ENCODE measurements at places on chromosomes 5 and 9.

GRCh38 chr9:113673726-113674125, 202.4 kb upstream of the ZNF618 start:
- no peak for DNase-seq

GRCh38 chr9:76218886-76219445, 175.3 kb downstream of the RFK start:
- no peak for DNase-seq

- DNase-seq = no peak
Measured at GRCh38 chr5:146582051-146582596, 66.1 kb upstream of the GPR151 start.

GRCh38 chr5:146877178-146877681, 1.3 kb downstream of the PPP2R2B start:
- no peak for DNase-seq

- DNase-seq = no peak
Measured at GRCh38 chr9:87494970-87495471, 2.6 kb upstream of the DAPK1 start.

- DNase-seq = peak; percentile 23
Measured at GRCh38 chr9:127903557-127904475, 4.4 kb upstream of the ST6GALNAC6 start.

- DNase-seq = no peak
Measured at GRCh38 chr5:55241746-55242145, 8.3 kb upstream of the CCNO start.

GRCh38 chr5:133108481-133108921, 56.7 kb downstream of the HSPA4 start:
- peak; percentile 22 for DNase-seq

- no peak for DNase-seq
Measured at GRCh38 chr9:87707805-87708506, 18.0 kb upstream of the CTSL start.

DNA sequence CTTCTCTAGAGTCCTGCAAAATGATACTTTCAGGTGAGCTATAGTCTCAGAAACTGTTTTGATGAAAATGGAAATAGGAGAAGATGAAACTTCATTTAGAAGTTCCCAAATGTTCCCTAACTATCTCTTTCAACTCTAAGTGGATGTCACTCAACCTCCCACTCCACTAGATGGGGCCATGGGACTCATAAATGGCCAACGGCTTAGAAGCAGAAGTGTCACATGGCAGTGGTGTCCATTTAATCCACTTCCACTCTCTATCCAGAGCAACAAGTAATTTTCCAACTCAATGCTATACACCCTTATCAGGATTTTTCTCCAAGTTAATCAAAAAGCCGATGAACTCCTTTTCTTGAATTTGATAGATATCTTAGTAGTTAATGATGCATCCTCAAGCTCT, 295.7 kb downstream of the EDIL3 start:
- DNase-seq = peak; percentile 9

GRCh38 chr9:112921549-112921948, 30.9 kb upstream of the SLC46A2 start:
- no peak for DNase-seq

GRCh38 chr5:880816-881550, 11.6 kb downstream of the BRD9 start:
- DNase-seq = no peak

GRCh38 chr5:170006021-170006420, 25.7 kb upstream of the INSYN2B start:
- DNase-seq = no peak

DNA sequence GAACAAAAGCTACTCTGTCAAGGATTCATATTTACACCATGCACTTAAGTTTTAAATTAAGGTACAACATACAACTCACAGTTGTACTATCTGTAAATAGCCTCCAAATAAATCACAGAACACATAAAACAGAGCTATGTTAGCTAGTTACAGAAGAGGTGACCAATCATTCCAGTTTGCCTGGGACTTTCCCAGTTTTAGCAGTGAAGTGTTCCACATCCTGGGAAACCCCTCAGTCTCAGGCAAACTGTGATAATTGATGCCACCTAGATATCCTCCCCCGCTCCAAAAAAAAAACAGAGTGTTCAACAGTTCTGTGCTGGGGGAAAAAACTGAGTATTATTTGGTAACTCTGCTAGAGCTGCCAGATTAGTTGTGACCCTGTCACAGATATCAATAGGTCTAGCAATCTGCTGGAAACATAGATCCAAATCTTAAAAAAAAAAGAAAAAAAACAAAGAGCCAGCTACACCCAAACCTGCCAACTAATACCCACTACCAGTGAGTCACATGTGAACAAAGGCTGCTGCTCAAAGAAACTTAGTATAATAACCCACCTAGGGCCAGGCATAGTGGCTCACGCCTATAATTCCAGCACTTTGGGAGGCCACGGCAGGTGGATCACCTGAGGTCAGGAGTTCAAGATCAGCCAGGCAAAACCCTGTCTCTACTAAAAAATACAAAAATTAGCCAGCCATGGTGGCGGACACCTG, 5.7 kb downstream of the TBCA start:
- DNase-seq = no peak

DNA sequence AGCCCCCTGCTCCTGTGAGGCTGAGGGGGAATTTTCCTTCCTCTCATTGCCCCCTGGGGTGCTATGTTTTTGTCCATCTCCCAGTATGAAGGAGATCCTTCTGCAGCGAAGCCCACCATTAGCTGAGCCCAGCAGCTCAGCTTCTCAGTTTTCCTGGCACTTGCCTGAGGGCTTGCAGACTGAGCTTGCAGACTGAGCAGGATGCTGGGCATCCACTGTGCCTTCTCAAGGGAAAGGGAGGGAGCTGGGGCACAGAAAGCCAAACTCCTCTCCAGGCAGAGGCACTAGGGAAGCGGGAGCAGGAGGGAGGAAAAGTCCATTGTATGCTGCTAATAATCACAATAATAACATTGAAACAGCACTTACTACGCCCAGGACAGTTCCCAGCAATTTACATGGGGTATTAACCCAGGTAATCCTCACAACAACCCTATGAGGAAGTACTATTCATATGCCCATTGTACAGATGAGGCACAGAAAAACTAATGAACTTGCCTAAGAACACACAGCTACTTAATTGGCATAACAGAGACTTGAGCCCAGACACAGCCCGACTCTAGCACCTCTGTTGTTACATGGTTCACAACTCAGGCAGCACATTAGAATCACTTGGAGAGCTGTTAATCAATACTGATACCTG, 86.9 kb upstream of the SSBP2 start:
- no peak for DNase-seq

GRCh38 chr5:77239126-77239741, 28.8 kb downstream of the PDE8B start:
- no peak for DNase-seq

GRCh38 chr5:106202035-106202434, 1468.7 kb downstream of the EFNA5 start:
- no peak for DNase-seq

GRCh38 chr9:93301291-93301811, 117.4 kb downstream of the WNK2 start:
- no peak for DNase-seq

GRCh38 chr5:94672746-94673145, 54.3 kb downstream of the SLF1 start:
- DNase-seq = no peak

- no peak for DNase-seq
Measured at GRCh38 chr9:113993838-113994540, 84.1 kb downstream of the AMBP start.

DNA sequence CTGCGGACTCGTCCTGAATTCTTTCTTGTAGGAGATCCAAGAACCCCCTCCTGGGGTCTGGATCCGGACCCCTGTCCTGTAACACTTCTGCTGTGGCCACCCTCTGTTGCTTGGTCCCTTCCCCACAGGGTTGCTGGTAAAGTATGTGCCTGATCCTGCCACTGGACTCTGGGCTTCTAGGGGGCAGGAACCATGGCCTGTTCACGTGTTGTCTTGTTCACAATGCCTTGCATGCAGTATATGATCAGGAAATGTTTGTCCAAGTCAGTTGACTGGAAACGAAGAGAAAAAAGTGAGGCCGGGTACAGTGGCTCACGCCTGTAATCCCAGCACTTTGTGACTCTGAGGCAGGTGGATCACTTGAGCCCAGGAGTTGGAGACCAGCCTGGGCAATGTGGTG, 139.3 kb upstream of the ALDH1B1 start:
- no peak for DNase-seq

DNA sequence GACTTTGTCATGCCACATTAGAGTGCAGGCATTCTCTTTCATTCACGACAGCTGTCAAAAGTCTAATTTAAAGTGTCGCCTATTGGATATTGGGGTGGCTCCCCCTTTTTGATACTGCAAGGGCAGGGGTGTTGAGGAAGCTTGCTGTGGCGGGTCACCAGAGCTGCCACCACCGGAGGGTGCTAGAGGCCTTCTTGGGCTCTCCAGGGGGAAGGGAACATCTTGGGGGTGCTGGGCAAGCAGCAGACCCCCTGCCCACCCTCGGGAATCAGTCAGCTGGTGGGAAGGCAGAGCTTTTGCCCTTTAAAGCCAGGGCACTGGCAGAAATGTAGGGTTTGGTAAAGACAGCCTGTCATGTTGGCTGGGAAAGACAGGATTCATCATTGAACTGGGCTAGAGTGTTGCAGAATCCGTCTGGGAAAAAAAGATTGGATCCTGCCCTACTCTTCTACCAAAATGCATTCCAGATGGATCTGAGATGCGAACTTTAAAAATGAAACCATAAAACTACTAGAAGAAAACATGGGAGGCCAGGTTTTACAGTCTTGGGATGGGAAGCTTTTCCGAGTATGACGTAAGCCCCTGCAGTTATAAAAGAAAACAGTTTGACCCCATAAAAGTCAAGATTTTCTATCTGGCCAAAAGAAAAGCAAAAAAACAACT, 22.3 kb downstream of the COL5A1 start:
- no peak for DNase-seq

DNA sequence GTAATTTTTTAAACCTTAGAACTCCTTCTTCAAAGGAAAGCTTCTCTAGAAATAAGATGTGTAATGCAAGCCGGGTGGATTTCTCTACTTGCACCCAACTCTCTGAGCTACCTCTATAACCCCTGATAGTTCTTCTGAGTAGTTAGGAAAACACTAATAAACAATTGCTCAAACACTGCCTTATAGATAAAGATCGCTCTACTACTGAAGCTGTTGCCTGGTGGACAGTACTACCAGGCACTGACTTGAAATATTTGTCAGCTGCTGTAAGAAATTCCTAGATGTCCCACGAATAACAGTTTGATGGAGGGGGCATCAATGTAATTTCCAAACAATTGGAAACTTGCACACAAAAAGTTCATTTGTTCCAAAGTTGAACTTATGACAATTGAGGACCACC, 42.0 kb downstream of the NR3C1 start:
- DNase-seq = no peak

DNA sequence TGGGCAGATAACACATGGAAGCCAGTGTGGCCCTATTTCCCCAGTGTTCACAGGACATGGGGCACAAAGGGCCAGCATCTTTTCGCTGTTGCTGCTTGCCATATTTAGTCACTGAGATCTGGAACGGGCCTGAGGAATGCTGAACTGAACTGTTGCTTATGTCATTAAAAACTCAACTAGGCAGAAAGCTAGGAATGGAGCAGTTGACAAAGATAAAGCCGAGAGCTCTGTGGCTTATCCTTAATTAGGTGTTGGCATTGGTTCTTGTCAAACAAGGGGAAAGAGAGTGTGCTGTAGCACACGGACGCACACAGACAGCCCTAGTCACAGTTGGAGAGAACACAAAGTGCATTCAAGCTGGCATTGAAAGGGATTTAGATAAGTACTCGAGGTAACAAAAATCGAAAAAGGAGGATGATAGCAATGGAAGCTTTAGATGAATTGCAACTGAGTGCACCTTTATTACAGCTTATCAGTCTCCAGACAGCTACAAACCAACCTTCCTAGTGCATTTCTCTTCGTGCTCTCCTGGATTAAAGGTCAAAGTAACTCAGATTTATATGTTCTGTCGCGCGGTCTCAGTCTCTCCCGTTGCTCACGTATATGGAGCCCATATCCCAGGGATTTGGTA, 450.2 kb upstream of the ZNF608 start:
- DNase-seq = no peak

DNA sequence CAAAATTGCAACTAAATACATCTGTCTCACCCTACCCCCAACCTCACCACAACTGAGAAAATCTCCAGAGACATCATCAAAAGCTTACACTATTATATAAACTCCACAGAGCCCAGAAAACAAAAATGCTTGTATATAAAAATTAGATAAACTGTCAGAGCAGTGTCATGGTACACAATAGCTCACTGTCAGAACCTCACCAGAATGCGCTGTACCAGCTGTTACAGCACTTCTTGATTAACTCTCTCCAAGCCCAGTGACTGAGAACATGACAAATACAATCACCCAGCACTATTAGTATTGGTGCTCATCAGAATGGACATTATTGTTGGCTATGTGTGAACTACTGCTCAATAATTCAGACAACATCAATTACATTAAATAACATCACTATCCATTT, 65.7 kb downstream of the ZDHHC21 start:
- DNase-seq = no peak

- no peak for DNase-seq
Measured at GRCh38 chr9:96177005-96177718, 124.8 kb downstream of the HSD17B3 start.

GRCh38 chr9:71662082-71662481, 106.2 kb downstream of the CEMIP2 start:
- no peak for DNase-seq

DNA sequence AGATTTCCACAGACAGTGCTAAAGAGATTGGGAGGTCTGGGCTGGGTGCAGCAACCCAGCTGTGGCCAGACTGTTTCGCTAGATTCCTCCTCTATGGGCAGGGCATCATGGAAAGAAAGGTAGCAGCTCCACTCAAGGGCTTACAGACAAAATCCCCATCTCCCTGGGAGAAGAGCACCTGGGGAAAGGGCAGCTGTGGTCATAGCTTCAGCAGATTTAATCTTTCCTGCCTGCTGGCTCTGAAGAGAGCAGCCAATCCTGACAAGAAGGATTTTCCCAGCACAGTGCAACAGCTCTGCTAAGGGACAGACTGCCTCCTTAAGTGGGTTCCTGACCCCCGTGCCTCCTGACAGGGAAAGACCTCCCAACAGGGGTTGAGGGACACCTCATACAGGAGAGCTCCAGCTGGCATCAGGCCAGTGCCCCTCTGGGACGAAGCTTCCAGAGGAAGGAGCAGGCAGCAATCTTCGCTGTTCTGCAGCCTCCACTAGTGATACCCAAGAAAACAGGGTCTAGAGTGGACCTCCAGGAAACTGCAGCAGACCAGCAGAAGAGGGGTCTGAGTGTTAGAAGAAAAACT, 1379.3 kb upstream of the ACO1 start:
- DNase-seq = no peak

- no peak for DNase-seq
Measured at GRCh38 chr9:90607701-90608516, 34.7 kb downstream of the DIRAS2 start.

- DNase-seq = no peak
Measured at GRCh38 chr9:81633952-81634854, 55.1 kb downstream of the TLE1 start.

- no peak for DNase-seq
Measured at GRCh38 chr9:17090041-17090440, 44.8 kb upstream of the CNTLN start.

DNA sequence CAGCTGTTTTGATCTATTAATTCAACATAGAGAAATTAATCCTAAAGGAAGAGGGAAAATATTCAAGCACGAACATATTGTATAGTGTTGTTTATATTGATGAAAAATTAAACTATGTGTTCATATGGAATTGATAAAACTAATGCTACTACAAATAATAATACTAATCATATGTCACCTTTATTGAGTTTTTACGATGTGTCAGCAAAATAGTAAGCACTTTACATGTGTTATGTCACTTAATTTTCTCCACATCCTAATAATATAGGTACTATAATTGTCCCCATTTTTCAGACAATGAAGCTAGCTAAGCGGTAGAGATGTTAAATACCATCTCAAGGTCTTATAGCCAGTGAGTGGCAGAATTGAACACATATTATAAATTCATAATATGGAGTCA, 2008.5 kb upstream of the WWC1 start:
- no peak for DNase-seq
